ENCODE measurements at places on chromosomes 2 and 18.

- no peak for DNase-seq
Measured at GRCh38 chr2:207801259-207801658, 31.6 kb upstream of the FZD5 start.

DNA sequence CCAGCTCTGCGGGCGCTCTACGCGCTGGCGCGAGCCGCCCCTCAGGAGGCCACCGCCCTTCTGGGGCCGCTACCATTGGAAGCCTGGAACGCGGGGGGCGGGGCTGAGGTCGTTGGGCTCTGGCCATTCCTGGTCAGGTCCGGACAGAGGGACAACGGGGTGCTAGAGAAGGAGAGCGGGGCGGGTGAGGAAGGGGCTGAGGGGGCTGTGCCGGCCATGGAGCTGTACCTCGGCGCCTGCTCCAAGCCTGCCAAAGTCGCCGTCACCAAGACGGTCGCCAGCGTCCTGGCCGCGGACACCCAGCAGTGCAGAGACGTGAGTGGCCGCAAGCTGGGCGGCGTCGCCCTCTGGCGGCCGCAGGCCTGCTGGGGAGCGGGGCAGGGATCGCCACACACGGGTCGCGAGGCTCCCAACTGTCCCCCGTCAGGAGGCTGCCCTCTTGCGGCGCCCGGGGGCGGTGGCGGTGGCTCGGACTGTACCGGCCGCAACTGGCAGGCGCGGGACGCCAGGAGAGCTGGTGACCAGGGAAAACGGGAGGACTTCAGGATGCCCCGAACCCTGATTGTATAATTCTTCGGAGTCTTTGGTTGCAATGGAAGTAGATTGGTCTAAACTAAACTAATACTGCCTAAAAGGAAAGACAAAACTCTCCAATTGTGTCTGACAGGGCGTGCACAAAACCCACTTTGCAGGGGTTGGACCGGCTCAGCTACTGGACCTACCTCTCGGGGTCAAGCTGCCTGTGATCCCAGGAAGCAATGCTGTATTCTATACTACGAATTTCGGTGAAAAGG is at the start of gene FSIP2:
Gene FSIP2 (plus strand): TSS at position 126 of the 794 bp plus-strand sequence. CDS start 91 bp downstream, at position 217.
- DNase-seq: no peak

DNA sequence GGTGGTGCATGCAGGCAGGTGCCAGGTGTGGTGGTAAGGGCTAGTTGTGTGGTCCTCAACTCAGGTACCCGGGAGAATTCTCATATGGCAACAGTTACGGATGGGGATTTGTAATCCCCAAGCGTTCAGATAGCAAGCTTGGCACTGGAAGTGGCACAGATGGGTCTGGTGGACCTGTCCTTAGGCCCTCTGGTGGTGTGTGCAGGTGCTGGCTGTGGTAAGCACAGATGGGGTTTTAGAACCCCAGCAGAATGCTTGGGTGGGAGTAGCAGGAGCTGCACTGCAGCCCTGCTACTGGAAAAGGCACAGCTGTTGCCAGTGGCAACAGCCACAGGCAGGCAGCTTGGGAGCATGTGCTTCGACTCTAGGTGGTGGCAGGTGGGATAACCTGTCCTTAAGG is 948.2 kb upstream of the FAM98A start:
- no peak for DNase-seq

GRCh38 chr18:26721854-26722564 is 143.5 kb downstream of the AQP4 start:
- DNase-seq: no peak

GRCh38 chr2:53994818-53995808 is 24.3 kb upstream of the PSME4 start:
- DNase-seq: peak; percentile 3

DNA sequence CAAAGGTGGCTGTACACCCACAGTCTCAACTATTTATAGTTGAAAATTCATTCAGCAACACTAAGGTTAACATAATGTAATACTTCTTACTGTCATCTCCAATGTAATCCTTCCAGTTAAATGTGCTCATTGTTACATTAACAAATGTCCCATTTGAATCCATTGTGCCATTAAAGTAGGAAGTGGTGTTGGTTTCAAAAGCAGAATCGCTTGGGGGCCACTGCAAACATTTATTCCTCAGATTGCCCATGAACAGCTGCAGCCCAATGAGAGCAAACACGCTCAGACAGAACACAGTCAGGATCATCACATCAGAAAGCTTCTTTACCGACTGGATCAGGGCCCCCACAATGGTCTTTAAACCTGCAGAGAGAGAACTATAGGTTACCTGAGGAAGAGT is 41.4 kb downstream of the SCN3A start:
- no peak for DNase-seq

DNA sequence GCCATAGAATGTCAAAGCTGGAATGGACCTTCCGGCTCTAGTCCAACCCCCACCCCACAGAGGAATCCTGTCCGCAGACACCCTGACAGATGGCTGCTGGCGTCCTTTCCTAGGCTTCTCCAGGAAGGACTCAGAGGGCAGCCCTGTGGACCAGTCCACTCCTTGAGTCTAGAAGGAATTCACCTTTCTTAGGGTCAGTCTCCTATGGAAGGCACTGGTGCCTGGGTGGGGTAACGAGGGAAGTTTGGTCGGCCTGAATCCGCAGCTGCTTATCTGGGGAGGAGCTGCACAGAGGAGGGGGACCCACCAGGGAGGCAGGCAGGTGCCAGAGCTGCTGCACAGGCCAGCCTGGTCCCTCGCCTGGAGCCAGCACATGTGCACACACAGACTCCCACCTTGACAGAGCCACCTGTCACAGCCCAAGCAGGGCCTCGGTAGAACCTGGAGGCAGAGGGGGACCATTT is 2.5 kb downstream of the DNMT3A start:
- DNase-seq: no peak

DNA sequence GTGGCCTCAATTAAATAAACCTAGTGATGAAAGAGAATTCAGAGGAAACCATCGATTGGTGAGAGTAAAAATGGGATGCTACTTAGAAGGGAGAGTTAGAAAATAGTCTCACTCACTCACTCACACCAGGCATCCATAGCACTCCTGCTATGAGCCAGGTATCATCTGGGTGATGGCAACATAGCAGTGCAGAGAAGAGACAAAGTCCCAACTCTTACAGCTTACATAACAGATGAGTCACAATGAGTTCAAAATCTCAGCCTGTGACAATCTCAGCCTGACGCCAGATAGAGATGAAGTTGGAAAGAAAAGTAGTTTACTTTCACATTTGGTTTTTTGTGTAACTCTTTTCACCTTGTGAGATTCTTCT is 55.4 kb upstream of the THOC1 start:
- DNase-seq: no peak

DNA sequence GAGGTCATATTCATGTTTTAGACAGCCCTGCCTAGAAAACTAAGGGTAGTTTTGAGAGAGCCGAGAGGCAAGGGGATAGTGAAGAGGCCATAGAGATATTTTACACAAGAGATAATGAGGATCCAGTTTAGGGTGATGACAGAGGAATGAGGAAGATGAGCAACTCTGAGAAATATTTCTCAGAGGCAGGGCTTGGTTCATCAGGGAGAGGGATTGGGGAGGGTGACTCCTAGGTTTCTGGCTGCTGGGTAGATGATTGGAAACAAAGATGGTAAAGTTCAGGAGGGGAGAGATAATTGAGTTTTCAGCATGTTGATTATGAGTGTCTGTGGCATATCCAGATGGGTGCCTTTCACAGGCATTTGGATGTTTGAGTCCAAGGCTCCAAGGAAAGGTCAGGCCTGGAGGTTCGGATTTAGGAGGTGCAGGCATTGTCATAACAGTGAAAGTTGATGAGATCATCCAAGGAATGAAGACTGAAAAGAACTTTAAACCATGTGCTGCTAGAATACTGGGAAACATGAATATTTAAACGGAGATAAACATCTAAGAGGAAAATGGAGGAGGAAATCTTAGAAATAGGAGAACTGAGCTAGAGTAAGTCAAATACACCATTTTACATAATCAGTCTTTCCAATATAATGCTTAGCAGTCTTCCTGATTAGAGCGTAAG is 7.4 kb downstream of the MYL12B start:
- no peak for DNase-seq

GRCh38 chr2:96225016-96225533 is 16.4 kb upstream of the STARD7 start:
- DNase-seq: no peak

DNA sequence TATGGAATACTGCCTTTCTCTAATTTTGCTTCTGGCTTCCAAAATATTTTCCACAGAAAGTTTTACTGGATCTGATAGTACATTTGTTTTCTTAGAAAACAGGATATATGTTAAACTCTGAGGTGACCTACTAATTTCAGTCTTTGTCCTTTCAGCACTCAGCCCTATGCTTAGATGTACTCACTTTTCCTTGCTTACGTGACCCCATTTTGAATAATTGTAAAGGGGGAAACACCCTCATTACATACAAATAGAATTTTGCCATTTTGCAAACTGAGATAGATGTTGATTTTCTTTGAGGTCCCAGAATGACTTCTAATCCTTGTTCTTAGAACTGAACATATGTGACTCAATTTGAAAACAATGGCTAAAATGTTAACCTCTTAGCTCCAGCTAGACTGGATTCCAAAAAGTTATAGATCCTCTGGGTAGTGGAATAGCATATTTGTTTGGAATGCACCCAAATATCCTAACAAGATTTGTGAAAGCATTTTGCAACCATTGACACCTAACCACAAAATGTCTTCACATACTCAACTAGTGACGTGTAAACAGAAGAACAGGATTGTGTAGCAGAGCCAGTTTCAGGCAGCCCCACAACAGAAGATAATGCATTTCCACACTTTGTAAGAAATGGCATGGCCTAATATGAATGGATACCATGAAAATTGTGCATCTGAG is 44.8 kb upstream of the EHBP1 start:
- no peak for DNase-seq

DNA sequence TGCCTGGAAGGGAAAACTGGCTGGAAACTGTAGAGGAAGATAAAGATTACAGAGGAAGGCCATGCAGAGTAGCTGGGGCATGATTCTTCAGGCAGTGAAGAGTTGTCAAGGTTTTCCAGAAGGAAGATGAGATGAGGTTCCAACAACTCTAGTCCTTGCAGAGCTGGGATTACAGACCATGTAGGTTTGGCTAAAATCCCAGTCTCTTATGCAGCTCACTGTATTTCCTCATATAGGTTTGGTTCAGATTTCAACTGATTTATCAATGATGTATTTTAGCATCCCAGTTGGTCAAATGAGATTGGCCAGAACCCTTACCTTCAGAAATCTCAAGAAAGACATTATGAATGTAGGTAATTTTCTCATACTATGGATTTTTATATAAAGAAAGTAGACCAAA is 16.4 kb downstream of the FAP start:
- no peak for DNase-seq

- no peak for DNase-seq
Measured at GRCh38 chr2:64923385-64923710, 65.9 kb upstream of the SLC1A4 start.

GRCh38 chr2:86454238-86454637 is 13.1 kb downstream of the KDM3A start:
- no peak for DNase-seq

DNA sequence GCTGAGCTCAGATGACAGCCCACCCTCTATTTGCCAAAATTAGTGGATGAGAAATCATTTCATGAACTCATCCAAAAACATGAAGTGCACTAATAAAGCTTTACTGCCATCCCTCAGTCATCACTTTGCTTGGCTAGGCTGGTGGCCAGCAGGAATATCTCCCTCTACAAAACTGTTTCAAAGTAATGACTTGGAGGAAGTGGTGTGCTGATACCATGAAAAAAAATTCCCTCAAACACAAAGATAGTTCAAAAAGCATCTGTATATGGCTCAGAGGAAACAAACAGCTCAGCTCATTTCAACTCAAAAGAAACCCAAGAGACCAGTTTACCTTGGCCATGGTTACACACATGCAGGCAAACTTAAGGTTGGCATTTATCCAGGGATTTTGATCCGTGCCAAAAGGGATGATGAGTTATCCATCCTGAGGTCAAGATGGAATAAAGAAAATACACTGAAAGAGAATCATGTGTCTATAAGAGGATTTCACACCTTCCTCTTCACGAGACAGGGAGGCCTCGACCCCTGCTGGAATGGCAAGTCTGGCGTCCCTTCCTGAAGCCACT is 18.4 kb upstream of the WIPF1 start:
- DNase-seq: no peak

- DNase-seq: no peak
Measured at GRCh38 chr2:2564300-2565078, 233.4 kb upstream of the MYT1L start.

- DNase-seq: no peak
Measured at GRCh38 chr18:53796040-53796729, 428.3 kb downstream of the MBD2 start.

DNA sequence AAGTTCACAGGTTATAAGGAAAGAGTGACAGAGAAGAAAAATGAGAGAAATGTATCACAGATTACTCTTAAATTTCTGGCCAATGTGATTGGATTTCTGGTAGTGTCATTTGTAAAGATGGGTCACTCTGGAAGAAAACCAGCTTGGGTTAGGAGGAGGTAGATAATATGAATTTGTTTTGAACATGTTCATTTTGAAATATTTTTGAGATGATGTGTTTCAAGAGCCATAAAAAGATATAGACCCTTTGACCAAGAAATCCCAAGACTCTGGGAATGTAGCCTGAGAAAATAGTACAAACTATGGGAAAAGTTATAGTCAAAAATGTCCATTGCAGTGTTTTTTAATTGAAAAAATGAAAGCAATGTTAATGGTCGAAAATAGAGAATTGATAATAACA is 70.7 kb downstream of the CALCRL start:
- no peak for DNase-seq

GRCh38 chr18:8386669-8387380 is 222.4 kb upstream of the RAB12 start:
- no peak for DNase-seq

- no peak for DNase-seq
Measured at GRCh38 chr2:9665898-9666297, 35.1 kb upstream of the YWHAQ start.

GRCh38 chr18:22339913-22340312 is 77.8 kb downstream of the CTAGE1 start:
- DNase-seq: no peak

DNA sequence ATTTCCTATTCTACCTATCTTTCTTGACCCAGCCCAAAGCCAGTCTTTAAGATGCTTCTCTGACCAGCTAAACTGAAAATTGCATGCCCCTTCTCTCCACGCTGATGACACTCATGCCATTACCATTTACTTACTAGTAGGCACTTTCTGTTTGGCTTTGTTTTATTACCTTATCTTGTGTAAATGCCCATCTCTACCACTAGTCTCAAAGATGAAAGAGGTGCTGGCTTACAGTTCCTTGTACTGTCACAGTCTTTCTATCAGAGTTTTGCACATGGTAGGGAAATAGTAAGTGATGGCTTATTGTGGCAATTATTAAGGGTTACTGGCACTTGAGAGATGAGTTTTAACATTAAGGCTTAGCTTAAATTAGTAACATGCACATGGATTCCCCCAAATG is 352.1 kb downstream of the RBM43 start:
- DNase-seq: no peak

- DNase-seq: no peak
Measured at GRCh38 chr2:85504778-85505261, 34.1 kb upstream of the MAT2A start.
